ENCODE measurements at places on chromosomes 11 and 22. TPM values are rescaled to one million over a fixed set of nuclear protein-coding genes. Genes with fewer than 3 reads are reported as not detected.

The NRGN gene
- 24.2 TPM for polyA plus RNA-seq

The APOA4 gene
- polyA plus RNA-seq = not detected

The EMID1 gene
- polyA plus RNA-seq = 62.6 TPM

The LZTR1 gene
- 32.6 TPM for polyA plus RNA-seq

The SHANK2 gene
- 0.61 TPM for polyA plus RNA-seq

GRCh38 chr11:14974515-14975251 is 2.5 kb upstream of the CALCA start:
- DNase-seq = peak; percentile 76
- no peak overlapping the region for H3K27ac ChIP-seq
- peaks cover 11% of the 10 kb centered on the region for H3K4me1 ChIP-seq
- peaks cover 2% of the 10 kb centered on the region for H3K27me3 ChIP-seq
- peak overlapping the region; percentile 24 for H3K4me3 ChIP-seq
- H3K36me3 ChIP-seq = no peaks in the 10 kb centered on the region

- no peaks in the 10 kb centered on the region for H3K36me3 ChIP-seq
- H3K27me3 ChIP-seq = no peaks in the 10 kb centered on the region
- H3K4me1 ChIP-seq = no peaks in the 10 kb centered on the region
- DNase-seq = no peak
Observed at GRCh38 chr11:41895081-41895480, 435.6 kb upstream of the LRRC4C start.

GRCh38 chr22:20964090-20964798 is 2.8 kb upstream of the AIFM3 start:
- peak; percentile 64 for DNase-seq
- no peaks in the 10 kb centered on the region for H3K36me3 ChIP-seq

DNA sequence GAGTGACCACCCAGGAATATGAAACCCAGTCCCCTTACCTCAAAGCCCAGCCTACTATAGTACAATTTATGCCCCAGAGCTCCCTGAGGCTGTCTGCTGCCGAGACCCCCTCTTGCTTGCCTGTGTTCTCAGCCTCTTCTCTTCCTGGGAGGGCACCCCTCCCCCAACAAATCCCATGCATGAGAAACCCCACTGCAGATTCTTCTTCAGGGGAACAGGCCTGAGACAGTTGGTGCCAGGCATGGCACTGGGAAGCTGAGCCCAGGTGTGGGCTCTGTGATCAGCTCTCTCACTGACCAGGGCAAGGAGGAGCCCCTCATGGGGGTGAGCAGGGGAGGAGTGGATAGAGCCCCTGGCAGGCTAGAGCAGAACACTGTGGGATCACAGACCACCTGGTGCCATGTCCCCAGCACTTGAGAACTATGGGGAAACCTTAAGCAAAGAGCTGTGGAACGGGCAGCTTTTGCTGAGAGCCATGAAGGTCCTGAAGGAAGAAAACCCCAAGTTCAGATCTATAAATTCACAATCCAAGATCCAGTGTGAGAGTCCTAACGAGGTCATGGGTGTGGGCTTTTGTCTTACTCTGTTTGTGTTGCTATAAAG is 46.5 kb upstream of the TH start:
- DNase-seq = no peak
- no peak overlapping the region for H3K4me3 ChIP-seq

- H3K4me3 ChIP-seq = no peak overlapping the region
- peak overlapping the region; percentile 67 for H3K27ac ChIP-seq
- H3K4me1 ChIP-seq = peaks cover 20% of the 10 kb centered on the region
- no peaks in the 10 kb centered on the region for H3K36me3 ChIP-seq
- no peak for DNase-seq
- H3K27me3 ChIP-seq = no peaks in the 10 kb centered on the region
Observed at GRCh38 chr11:86740628-86741483, 59.5 kb upstream of the PRSS23 start.

Measured in spleen (tissue), 13 donors.